AG20443 (cell line): ENCODE measurements at places on chromosomes 13 and 19.

GRCh38 chr13:90365130-90365529 is 982.4 kb upstream of the MIR17HG start:
- DNase-seq, result peak; percentile 11

GRCh38 chr19:2371656-2372055 is 11.6 kb downstream of the TMPRSS9 start:
- DNase-seq, result peak; percentile 70

- DNase-seq, result no peak
Measured at GRCh38 chr13:98141091-98141490, 1.8 kb upstream of the FARP1 start.

- no peak for DNase-seq
Measured at GRCh38 chr13:41611385-41611784, 154.0 kb downstream of the RGCC start.

DNA sequence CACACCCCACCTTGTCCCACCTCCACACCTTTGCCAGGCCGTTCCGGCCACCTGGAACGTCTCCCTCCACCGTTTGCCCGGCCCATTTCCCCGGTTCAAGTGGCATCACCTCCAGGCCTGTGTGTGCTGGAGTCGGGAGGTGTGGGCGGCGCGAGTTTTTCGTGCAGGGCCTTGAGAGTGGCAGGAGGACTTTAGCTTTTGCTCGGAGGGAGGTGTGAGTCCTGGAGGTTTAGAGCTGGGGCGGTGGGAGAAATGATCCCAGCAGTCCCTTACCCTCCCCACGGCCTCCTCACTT is 4.3 kb upstream of the PALM start:
- no peak for DNase-seq

DNA sequence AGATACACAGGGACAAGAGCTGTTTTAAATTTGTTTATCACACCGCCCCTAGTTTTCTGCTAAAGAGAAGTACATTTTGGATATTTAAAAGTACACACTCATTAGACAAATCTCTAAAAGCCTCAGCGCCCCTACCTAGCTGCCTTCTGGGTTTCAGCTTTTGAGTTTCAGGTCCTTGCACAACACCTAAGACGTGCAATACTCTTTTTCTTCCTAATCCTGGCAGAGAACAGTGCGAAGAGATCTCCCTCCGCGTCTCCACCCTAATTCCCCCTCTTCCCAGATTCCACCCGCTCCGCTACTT is 421 bp upstream of the KLF5 start:
- no peak for DNase-seq
